HS-27A (cell line): ENCODE measurements at places on chromosomes 5 and 9.

GRCh38 chr5:169009123-169009522 lies 291.8 kb downstream of the SLIT3 start:
- no peak for DNase-seq

DNA sequence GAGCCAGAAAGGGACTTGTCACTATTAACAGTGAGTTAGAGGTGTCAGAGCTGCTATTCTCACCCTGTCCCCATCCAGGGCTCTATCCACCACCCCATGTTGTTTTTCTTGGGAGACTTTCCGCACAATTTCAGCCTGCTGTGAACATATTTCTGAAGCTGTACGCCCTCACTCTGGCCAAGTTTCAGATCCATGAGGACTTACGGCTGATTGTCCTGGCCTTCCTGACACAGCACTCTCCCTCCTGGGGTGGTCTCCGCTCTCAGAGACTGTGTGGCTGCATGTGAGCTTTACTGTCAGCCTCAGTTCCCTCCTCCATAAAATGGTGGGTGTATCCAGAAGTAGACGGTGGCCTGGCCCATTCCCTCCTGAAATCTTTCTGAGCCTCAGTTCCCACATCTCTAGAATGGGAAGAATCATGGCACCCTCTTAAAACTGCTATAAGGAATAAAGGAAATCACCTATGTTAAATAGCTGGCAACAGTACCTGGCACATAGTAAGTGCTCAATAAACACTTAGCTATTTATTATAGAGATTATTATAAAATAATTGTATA lies 804 bp upstream of the IL17B start:
- no peak for DNase-seq

DNA sequence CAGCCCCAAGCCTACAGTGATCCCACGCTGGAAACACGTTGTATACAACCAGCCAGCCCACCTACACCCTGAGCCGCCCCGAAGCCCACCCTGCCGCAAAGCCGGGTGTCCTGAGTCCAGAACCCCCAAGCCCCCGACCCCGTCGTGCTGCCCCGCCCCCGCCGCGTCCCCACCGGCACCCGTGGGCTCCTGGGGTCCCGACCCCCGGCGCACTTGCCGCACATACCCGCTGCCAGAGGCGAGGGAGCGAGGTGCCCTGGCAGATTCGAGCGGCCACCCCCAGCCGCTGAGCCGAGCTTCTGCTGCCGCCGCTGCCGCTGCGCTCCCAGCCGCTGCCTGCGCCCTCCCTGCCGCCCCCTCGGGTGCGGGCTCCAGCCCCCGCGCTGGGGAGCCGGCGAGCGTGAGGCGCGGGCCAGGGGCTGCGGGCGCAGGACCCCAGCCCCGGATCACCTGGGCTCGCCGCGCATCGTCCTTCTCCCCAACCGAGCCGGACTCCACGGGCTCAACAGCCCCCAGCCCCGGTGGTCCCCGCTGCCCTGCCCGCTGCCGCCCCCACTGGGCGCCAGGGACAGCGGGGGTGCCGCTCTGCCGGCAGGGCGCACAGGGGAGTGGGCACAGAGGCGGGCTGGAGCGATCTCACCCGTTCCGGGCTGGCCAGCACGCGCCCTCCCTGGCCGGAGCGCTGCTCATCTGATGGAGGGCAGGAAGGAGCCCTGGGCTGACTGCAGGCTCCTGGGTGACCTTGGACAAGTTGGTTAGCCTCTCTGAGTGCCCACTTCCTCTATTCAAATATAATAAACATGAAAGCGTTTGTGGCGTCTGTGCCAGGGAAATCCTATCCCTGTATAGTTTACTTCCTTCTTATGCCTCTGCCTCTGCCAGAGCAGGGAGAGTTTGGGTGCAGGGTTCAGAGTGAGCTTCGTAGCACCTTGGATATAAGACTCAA lies at the start of gene HTR4:
HTR4 (minus strand) TSS at position 692 of the 946 bp plus-strand sequence. CDS start 17,513 bp downstream, outside the sequence.
- no peak for DNase-seq

GRCh38 chr5:150114102-150114641 lies 27.8 kb upstream of the CSF1R start:
- no peak for DNase-seq

DNA sequence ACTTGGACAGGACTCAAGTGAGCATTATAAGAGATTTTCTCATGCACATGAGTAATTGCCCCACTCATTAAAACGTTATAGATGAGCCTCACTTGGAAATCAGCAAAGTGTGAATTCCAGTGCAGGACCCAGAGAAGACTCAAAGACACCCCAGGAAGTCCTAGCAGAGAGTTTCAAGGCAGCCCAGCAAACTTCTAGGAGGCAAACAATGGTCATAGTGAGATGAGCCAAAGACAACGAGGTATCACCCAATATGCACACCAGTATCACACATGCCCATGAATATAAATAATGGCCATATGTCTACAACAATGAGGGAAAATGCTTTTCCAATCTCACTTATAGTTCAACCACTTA lies 245.9 kb downstream of the ACTL7B start:
- DNase-seq: no peak

DNA sequence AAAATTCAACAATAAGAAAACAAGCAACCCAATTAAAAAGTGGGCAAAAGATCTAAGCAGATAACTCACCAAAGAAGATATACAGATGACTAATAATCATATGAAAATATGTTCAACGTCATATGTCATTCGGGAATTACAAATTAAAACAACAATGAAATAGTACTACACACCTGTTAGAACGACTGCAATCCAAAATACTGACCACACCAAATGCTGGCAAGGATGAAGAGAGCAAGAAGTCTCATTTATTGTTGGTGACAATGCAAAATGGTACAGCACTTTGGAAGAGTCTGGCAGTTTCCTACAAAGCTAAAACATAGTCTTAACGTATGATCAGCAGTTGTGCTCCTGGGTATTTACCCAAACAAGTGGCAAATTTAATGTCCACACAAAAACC lies 37.5 kb downstream of the NDUFS4 start:
- no peak for DNase-seq

DNA sequence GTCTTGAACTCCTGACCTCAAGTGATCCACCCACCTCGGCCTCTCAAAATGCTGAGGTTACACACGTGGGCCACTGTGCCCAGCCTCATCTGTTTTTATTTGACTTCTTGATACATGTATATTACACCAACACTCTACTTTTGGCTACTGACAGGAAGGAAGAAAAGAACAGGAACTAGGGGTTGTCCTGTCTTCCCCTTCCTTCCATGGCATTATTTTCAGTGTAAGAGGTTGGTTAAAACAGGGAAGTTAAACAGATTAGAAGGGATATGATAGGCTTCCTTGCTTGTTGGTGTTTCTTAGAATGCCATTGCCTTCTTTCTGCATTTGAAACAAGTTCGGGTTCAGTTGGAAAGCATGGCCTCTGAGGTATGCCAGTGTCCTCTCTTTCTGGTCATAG lies 312.8 kb downstream of the NDUFS4 start:
- DNase-seq: no peak
